Parietal lobe (tissue), 2 donors: ENCODE measurements at places on chromosomes 13 and 19. TPM values are rescaled to one million over a fixed set of nuclear protein-coding genes. Genes with fewer than 3 reads are reported as not detected.

The GRIN3B gene
- total RNA-seq, result not detected

The B3GNT8 gene
- total RNA-seq, result not detected

The PSG7 gene
- not detected for total RNA-seq

The VMAC gene
- 8.5 TPM for total RNA-seq

The CYP2A6 gene
- not detected for total RNA-seq

The ANGPTL4 gene
- 0.63 TPM for total RNA-seq

The LPAR6 gene
- 6.3 TPM for total RNA-seq

The SYNE4 gene
- total RNA-seq, result 0.63 TPM

The C13orf46 gene
- 1.3 TPM for total RNA-seq

The STARD13 gene
- total RNA-seq, result 18.8 TPM
